Daoy (cell line): ENCODE measurements at places on chromosomes 6 and 20. TPM values are rescaled to one million over a fixed set of nuclear protein-coding genes. Genes with fewer than 3 reads are reported as not detected.

Gene RGS17
- total RNA-seq = 8.3 and 8.7 TPM in 2 replicates

Gene CSE1L
- total RNA-seq = 187 and 209 TPM in 2 replicates

Gene MCCD1
- total RNA-seq = not detected in 2 replicates

Gene SLC17A1
- total RNA-seq = not detected in 2 replicates

Gene TCP11
- total RNA-seq = 0.06 TPM in 1 of 2 replicates, not detected in the other

Gene IL20RA
- 0.27 and 0.57 TPM in 2 replicates for total RNA-seq

Gene BHLHE23
- total RNA-seq = not detected in 2 replicates

Gene OSBPL2
- total RNA-seq = 9.4 and 10.2 TPM in 2 replicates

Gene FILIP1
- total RNA-seq = 0.40 TPM in 1 of 2 replicates, not detected in the other

Gene CRISP3
- total RNA-seq = not detected in 2 replicates

Gene CDSN
- total RNA-seq = not detected in 2 replicates

Gene KIAA1755
- total RNA-seq = 0.30 and 1.0 TPM in 2 replicates

Gene ELOVL2
- 11.3 and 11.5 TPM in 2 replicates for total RNA-seq

Gene SYCP2
- 1.7 TPM in 1 of 2 replicates, not detected in the other for total RNA-seq

Gene CTAGE9
- not detected in 2 replicates for total RNA-seq

Gene ZFAND3
- total RNA-seq = 8.7 and 12.9 TPM in 2 replicates

Gene HLA-DOA
- 1.9 TPM in 1 of 2 replicates, not detected in the other for total RNA-seq

Gene MAS1L
- total RNA-seq = not detected in 2 replicates

Gene THBD
- total RNA-seq = 5.1 and 5.4 TPM in 2 replicates

Gene PNLDC1
- 0.06 TPM in 1 of 2 replicates, not detected in the other for total RNA-seq

Gene CDYL
- 20.0 and 22.9 TPM in 2 replicates for total RNA-seq

Gene BPI
- 0.09 TPM in 1 of 2 replicates, not detected in the other for total RNA-seq

Gene ZSCAN16
- total RNA-seq = 3.5 and 4.8 TPM in 2 replicates

Gene SIRPA
- 7.2 and 11.5 TPM in 2 replicates for total RNA-seq

Gene ITPR3
- total RNA-seq = 10.4 and 12.6 TPM in 2 replicates

Gene VPS16
- 29.8 and 30.9 TPM in 2 replicates for total RNA-seq

Gene SNAP25
- total RNA-seq = 0.09 and 0.80 TPM in 2 replicates

Gene RNF144B
- total RNA-seq = 2.3 and 4.3 TPM in 2 replicates

Gene ZBTB46
- total RNA-seq = 3.4 and 3.5 TPM in 2 replicates

Gene DDX27
- total RNA-seq = 57.8 and 69.5 TPM in 2 replicates

Gene HLA-F
- total RNA-seq = 19.9 and 21.8 TPM in 2 replicates

Gene UNC93A
- not detected in 2 replicates for total RNA-seq

Gene MBOAT1
- total RNA-seq = 10.5 and 11.9 TPM in 2 replicates

Gene MCM3
- 217 and 313 TPM in 2 replicates for total RNA-seq
